Stimulated activated CD4-positive, alpha-beta T cell treated with anti-CD3 and anti-CD28 coated beads, Interleukin-15, amount 100 ng/mL, for 24 hours (primary cell): ENCODE measurements at places on chromosomes 2 and 18.

DNA sequence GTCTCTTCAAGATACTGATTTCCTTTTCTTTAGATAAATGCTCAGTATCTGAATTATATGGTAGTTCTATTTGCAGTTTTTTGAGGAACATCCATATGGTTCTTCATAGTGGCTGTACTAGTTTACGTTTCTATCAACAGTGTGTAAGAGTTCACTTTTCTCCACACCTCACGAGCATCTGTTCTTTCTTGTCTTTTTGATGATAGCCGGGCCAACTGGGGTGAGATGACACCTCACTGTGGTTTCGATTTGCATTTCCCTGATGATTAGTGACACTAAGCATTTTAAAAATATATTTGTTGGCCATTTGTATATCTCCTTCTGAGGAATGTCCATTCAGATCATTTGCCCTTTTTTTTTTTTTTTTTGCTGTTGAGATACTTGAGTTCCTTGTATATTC lies 458.8 kb downstream of the SETBP1 start:
- DNase-seq = no peak

DNA sequence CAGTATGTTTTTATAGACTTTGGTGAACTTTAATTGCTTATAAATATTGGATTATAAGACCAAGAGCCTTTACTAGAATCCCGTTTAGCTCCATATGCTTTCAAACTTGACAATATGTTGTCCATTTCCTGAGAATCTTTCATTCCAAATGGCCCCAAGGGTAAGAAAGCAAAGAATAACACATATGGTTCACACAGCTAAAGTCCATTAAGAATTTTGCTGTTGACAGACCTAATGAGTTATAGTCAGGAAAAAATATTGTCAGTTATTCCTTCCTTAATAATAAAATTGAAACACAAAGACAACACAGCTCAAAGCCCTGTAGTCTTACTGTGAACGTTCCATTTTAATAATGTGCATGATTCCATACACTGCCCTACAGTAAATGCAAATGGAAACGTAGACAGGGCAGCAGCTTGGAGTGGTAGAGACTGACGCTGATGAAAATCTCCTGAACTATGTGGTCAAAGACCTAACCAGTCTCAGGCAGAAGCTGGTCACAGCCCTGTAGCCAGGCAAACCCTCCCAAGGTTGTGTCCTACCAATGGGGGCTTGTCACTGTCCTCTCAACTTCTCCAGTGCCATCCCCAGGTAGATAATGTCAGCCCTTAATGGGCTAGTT lies 49.0 kb upstream of the ATIC start:
- no peak for DNase-seq

- DNase-seq = no peak
Measured at GRCh38 chr2:234691968-234692955, 195.4 kb upstream of the ARL4C start.

- DNase-seq = no peak
Measured at GRCh38 chr18:67813380-67814028, 297.0 kb upstream of the DSEL start.

- DNase-seq = no peak
Measured at GRCh38 chr2:146138820-146139219, 1618.9 kb upstream of the ZEB2 start.

DNA sequence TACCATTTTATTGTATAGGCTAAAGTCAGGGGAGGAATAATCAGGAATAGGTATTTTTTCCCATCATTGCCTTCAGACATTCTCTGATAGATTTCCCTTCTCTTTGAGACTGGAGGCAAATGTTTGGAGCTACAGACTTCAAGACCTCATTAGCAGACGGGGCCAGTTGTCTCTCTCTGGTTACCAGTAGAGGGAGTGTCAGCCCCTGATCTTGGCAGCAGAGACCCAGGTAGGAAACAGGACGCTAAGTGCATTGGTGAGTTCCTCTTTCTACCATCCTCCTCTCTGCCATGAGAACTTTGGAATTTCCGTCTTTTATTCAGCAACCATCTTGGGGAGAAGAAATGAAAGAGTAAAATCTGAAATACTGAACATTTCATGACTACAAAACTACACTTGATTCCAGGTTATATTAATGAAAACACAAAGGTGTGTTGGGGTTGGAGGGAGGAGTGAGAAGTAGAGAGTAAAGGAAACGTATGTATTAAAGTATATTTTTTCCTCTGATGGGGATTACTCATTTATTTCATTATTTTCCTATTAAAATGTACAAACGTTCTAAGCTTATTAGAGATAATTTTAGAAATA lies 186.2 kb upstream of the GCFC2 start:
- no peak for DNase-seq

- DNase-seq = no peak
Measured at GRCh38 chr2:57185568-57185967, 861.0 kb upstream of the VRK2 start.
